ENCODE measurements at places on chromosomes 4 and X. TPM values are rescaled to one million over a fixed set of nuclear protein-coding genes. Genes with fewer than 3 reads are reported as not detected.

GRCh38 chr4:179757641-179758040 lies 2315.4 kb upstream of the AGA start:
- DNase-seq: no peak

GRCh38 chrX:105307762-105308161 lies 87.3 kb upstream of the TEX13A start:
- DNase-seq: no peak

DNA sequence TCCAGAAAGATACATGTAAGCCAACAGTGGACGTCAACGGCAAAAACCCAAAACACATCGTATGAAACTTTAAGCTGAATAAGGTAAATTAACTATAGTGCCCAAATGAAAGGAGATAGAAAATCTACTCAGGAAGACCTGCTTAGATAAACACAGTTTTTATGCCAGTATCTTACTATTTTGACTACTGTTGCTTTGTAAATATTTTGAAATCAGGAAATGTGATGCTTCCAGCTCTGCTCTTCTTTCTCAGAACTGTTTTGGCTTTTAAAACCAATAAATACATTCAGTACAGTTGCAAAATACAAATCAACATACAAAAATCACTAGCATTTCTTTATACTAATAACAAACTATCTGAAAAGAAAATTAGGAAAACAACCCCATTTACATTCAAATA lies 83.8 kb downstream of the SMARCA5 start:
- DNase-seq: no peak

DNA sequence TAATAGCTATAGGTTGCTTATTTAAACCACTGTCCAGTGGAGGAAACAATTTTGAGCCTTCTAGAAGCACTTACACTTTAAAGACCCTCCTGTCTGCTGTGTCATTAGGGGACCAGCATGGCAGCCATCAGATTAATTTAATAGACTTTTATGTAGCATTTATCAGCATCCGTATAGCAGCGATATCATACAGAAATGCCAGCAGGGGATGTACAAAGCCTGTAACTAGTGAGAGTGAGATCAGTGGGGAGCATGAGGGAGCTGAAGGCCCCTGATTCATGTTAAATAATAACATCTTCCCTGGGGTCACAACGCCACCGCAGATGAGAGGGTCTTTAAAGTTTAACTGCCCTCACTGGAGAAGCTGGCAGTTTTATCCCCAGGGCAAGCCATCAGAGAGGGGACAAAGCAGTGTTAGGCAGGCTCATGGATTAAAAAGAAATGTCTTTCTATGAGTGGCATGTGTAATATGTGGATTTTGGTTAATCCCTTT lies 144.7 kb downstream of the PDGFRA start:
- no peak for DNase-seq

- no peak for DNase-seq
These were observed 191.2 kb upstream of the LNX1 start for GRCh38 chr4:53782458-53782845.

- DNase-seq: peak; percentile 13
These were observed 199.2 kb downstream of the SHROOM3 start for GRCh38 chr4:76634220-76634619.

- DNase-seq: no peak
These were observed 52.1 kb downstream of the KLF8 start for GRCh38 chrX:56284269-56284668.

CT45A5 gene
- total RNA-seq: 0.50 TPM

MAGEB2 gene
- 0.46 TPM for total RNA-seq
